ENCODE measurements at places on chromosomes 5 and 9. TPM values are rescaled to one million over a fixed set of nuclear protein-coding genes. Genes with fewer than 3 reads are reported as not detected.
A peak's percentile ranks its signal among the peaks of the same experiment; 100 is the strongest.

NOTCH1 gene
- total RNA-seq = 33.3 TPM

ESM1 gene
- total RNA-seq = not detected

PCDH1 gene
- total RNA-seq = 67.1 TPM

- no peak for DNase-seq
These were observed 34.3 kb upstream of the PDZD2 start for GRCh38 chr5:31604644-31605043.

GRCh38 chr5:55864606-55865541, 13.7 kb downstream of the IL31RA start:
- DNase-seq = no peak

GRCh38 chr5:134508521-134509195, 16.8 kb upstream of the JADE2 start:
- no peak for DNase-seq

DNA sequence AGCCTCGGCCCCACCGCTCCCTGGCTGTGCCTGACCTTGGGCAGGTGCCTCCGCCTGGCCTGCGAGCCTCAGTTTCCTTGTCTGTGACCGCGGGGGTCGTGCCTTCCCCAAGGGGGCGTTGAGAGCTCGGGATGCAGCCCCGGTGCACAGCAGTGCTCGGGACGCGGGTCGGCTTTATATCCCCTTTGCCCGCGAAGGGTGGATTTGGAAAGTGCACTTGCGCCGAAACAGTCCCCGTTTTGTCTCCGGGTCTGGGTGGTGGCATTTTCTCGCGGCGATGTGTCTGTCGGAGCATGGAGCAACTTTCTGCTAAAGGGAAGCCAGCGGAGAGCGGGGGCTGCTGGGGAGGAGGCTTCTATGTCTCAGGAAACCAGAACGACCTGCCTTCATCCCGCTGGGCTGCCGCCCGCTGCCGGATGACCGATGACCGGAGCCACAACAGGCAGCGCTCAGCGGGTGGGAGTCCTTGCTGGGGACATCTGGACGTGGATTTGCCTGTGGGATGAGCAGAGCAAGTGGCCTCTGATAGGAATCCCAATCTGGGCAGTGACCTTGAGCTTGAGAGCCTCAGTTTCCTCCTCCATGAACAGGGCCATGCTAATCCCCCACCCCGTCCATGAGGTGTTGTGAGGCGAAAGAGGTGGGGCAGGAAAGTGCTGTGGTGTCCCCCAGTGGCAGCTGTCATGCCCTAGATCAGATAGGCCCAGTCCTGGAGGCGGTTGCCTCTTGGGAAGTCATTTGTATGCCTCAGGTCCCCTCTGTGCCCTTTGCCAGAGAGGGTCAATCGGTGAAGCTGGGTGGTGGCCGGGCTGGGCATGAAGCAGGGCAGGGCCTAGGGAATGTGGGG, 651 bp downstream of the HRH2 start:
- DNase-seq = peak; percentile 82

- no peak for DNase-seq
These were observed 96.1 kb upstream of the APC start for GRCh38 chr5:112641515-112642110.

DNA sequence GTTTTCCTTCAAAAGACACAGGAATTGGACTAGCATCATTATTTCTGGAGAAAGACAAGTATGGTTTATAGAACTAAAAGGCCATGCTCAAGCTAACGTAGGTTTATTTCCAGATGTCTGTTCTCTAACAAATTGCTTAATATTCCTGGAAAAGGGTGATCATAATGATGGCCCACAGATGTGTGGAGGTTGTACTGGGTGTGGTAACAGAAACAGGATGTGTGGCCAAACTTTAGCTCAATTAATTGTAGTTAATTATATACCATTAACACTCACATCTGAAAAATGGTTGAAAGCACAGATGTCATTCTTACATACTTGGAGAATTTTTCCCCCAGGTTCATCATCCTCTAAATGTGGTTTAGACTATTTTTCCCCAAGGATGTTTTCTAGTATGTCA, 292.7 kb upstream of the RASA1 start:
- no peak for DNase-seq

- no peak for DNase-seq
These were observed 24.8 kb upstream of the RLN1 start for GRCh38 chr9:5364294-5365024.

GRCh38 chr9:101635473-101635872, 40.7 kb upstream of the PPP3R2 start:
- DNase-seq = peak; percentile 39

DNA sequence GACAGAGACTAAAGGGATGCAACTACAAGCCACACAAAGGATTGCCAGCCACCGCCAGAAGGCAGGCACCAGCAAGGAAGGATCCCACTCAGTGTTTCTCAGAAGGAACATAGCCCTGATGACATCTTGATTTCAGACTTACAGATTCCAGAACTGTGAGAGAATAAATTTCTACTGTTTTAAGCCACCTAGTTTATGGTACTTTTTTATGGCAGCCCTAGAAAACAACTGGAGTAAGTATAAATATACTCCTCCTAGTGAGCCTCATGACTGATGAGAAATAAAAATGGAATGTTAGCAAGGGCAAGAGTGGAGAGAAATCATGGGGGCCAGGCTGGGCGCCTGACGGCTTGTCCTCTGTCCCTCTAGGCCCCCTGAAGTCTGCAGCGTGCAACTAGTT, 307.3 kb downstream of the PIK3R1 start:
- DNase-seq = no peak

- DNase-seq = no peak
These were observed 617.0 kb upstream of the CDH18 start for GRCh38 chr5:20604992-20605391.

GRCh38 chr5:78496373-78496772, 136.0 kb downstream of the SCAMP1 start:
- DNase-seq = no peak

GRCh38 chr5:137684761-137685160, 51.1 kb downstream of the KLHL3 start:
- no peak for DNase-seq

- no peak for DNase-seq
These were observed 152.8 kb downstream of the ADAMTS12 start for GRCh38 chr5:33738967-33739366.

DNA sequence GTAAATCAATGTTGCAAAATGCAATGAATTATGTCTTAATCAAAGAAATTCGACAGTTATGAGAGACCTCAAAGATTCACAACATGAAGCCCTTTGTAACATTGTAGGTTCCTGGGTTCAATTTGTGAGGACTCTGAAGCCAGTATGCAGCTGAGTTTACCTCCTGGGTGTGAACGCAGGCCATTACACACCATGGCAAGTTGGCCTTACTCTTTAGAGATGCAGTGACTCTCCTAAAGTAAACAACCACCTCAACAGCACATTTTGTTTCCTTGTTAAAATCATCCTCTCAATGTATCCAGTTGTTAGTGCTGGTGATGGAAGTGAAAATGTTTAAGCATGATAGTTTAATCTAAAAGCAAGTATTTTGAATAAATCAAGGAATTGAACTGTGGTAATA, 73.8 kb downstream of the JAKMIP2 start:
- no peak for DNase-seq

- DNase-seq = no peak
These were observed 60.4 kb upstream of the SPRY4 start for GRCh38 chr5:142385194-142385593.

DNA sequence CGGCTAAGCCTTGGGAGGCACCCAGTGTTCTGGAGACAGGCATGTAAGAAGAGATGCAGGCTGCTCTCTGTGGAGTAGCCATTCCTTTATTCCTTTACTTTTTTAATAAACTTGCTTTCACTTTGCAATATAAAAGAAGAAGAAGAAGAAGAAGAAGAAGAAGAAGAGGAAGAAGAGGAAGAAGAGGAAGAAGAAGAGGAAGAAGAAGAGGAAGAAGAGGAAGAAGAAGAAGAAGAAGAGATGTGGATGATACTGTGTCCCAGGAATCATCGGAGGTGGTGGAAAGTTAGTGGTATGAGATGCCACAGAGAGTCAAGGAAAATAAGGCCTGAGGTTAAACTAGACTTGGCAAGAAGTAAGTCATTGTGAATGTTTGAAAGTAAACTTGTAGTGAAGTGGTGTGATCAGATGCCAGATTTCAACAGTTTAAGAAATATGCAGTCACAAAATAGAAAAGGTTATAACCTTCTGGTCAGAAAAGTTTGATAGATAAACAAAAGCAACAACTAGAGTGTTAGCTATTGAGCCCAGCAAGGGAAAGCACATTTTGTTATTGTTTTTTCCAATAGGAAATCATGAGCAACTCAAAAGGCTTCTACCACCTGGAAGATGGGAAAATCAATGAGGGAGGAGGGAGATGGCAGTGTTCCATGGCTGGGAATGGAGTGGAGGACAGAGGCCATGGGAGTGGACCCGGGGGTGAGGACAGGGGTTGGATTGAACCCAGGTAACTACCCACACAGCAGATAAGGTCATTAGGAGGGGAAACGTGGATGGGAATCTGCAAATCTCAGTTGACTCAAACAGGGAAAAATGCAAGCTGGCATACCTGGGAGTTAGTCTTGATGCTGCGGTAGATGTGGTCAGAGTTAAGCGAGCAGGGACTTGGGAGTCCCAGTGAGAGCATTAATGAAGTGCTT, 16.8 kb downstream of the AOPEP start:
- DNase-seq = no peak

GRCh38 chr5:78294248-78295034, at the start of gene AP3B1:
AP3B1 (minus strand) TSS chr5:78294698; CDS start chr5:78294579, 119 bp downstream.
- DNase-seq = peak; percentile 95

DNA sequence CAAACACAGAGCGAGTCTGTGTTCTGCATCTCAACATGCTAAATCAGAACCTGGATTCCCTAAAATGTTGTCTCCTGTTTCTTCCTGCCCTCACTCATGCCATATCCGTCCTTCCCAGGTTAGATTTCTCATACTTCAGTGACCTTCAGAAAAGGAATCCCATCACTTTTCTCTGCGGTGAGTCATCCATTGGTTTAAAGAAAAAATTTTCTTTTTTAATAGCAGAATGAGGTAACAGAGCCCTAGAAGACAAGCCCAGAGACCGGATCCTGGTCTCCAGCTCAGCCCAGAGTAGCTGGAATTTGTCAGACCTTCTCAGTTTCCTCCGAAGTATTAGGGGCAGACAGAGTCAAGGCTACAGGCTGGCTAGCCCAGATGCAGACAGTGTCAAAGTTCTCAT, 143.2 kb upstream of the DMRT1 start:
- no peak for DNase-seq
